ENCODE measurements at places on chromosomes 1 and 21.

DNA sequence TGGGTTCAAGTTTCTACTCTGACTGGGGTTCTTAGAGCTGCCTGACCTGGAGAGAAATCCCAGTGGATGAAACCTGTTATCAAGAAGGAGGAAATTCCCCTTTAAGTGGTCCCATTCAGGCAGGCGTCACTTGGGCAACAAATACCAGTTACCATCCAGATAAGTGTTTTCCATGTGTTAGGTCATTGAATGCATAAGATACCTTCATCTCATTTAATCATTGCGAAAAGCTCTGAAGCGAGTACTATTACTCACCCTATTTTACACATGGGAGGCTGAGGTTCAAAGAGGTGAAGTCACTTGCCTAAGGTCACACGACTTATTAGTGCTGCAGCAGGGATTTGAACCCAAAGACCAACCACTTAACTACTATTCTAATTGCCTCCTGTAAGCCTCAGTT, 45.5 kb upstream of the RPL11 start:
- DNase-seq, result no peak

- no peak for DNase-seq
Measured at GRCh38 chr1:209249280-209249670, 334.2 kb upstream of the CAMK1G start.

- DNase-seq, result no peak
Measured at GRCh38 chr1:3417082-3417739, 37.3 kb upstream of the ARHGEF16 start.

GRCh38 chr1:201988601-201989000, 6.2 kb downstream of the RNPEP start:
- no peak for DNase-seq

GRCh38 chr21:44461005-44461404, 5.7 kb downstream of the LRRC3 start:
- DNase-seq, result no peak

DNA sequence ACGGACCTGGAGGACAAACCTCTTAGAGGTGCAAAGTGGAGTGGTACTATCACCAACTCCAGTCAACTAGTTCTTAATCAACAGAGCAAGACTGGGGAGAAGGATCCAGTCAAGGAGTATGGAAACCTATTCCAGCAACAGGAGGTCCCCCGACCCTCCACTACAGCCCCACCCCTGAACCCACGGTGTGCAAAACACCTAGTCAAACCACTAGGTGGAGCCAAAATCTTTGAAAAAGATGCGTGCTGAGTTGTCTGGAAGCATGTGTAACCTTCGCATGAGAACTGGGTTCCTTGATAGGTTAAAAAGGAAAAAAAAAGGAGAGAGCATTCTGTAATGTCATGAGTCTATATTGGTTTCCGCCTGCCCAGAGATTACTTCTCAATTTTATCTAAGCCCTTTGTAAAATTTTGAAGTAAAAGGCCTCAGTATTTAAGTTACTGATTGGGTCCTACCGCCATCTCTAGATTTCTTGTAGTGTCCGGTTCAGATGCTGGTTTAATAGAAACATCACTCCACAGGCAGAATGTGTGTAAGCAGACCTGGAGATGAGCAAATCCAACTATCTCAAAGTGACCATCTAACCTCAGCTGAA, 81.9 kb upstream of the HAO2 start:
- DNase-seq, result no peak

DNA sequence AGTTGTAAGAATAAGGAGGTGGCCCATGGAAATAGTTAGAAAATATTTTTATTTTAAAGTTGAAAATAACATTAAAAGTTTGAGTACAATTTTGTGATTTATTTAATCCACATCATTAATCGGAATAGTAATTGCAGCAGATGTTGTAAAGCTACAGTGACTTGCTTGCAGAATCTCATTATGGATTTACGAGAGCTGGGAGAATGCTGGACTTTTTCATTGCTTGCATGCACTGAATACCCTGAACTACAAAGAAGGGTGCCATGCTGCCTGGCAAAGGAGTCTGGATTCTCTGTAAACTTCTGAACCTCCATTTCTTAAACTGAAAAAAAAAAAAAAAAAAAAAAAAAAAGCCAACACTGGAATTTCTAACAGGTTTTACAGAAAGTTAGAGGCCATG, 26.5 kb downstream of the WDR64 start:
- no peak for DNase-seq

DNA sequence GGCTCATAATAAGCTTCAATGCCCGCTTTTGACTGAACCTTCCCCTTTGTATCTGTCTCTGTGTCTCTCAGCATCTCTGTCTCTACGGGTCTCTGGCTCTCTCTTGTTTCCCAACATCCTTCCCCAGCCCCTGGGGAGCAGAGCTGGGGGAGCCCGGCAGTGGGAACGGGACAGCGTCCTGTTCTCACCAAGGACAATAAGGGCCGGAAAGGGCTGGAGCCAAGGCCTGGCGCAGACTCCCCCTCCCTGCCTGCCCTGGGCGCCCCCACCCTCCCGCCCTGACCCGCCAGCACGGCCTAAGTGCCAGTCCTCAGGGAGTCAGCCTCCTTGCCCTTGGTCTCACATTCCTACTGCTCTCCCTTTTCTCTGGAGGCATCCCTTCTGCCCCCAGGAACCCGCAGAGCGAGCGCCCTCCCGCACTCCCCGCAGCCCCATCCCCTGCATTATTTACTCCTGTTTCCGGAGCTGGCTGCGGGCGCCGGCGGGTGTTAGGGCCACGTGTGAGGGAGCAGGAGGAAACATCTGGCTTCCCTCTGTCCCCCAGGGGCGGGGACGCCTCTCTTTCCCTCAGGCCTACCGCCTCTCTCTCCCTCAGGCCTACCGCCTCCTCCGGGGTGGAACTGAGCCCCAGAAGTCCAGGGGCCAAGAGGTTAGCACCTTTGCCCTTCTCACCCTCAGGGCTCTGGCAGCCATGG, 6.5 kb downstream of the KRTCAP2 start:
- DNase-seq, result no peak

DNA sequence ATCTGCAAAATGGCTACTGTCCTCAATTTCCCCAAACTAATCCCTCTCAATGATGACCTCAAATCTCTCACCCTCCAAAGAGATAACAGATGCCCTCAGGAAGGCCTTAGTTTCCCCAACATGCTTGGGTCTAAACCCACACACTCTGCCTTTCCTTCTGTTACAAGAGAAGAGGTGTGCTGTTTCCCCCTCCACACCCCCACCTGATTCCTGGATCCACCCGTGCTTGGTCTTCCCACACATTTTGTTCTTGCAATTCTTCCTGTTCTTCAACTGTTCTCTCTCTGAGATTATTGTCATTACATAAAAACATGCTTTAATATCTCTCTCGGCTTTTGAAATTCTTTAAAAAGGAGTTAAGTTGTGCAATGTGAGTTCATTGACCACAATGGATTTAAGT, 5.7 kb upstream of the CBR3 start:
- no peak for DNase-seq

DNA sequence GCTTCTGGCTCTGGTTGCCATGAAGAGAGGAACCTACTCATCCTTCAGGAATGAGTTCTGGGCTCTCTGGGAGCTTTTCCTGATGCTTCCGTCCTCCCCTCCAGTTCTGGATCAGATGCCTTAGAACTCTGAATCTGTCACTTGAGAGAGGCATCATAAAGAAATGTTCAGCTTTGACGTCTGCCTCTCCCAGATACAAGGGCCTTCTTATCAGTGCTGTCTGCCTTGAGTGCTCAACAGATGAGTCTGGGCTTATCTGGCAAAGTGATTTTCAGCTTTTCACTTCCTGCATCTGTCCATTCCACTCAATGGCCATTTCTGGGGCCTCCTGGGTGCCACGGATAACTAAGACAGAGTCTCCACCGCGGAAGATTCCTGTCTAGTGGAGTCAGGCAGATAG, 12.3 kb upstream of the OTUD3 start:
- DNase-seq, result no peak

GRCh38 chr1:209583408-209583807, at the start of gene CAMK1G:
Gene CAMK1G, plus strand, starts transcription at chr1:209583714. Its CDS starts 11,270 bp downstream, at chr1:209594984.
- no peak for DNase-seq

All from activated B cell treated with CpG ODN at 0.5 μM for 24 hours (primary cell).